ENCODE measurements at places on chromosomes 3 and 15.
A peak's percentile ranks its signal among the peaks of the same experiment; 100 is the strongest.

DNA sequence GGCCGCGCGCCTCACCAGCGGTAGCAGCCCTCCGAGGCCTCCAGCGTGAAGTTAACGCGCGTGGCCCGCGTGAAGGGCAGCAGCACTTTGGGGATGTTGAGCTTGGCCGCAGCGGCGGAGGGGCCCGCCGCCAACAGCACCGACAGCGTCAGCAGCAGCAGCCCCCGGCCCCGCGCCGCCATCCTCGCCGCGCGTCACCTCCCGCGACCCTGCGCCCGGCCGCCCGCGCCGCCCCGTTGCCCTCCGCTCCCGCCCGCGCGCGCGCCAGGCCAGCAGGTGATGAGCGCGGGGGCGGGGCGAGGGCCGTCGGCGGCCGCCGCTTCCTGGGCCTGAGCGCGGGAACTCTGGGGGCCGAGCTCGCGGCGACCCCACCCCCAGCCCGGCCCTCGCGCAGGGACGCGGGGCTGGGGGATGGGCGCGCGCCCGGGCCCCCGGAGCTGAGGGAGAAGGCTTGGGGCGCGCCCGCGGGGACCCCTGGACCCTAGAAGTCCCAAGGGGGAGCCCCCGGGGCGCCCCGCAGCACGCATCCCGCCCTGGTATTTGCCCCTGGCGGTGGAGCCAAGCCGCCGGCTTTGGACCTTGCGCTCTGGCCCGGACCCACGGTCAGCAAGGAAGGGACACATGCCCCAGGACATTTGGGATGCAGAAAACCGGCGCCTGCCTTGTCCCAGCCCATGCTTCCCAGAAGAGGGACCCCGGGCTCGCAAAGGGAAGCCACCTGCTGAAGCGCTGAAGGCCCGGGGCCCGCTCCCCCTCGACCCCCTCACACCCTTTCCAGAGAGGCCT lies at the start of gene NUP210:
Gene NUP210 (minus strand): TSS at position 278 of the 786 bp plus-strand sequence. CDS start 96 bp downstream, at position 182.
- DNase-seq, result peak; percentile 36

- no peak for DNase-seq
Observed at GRCh38 chr3:138383715-138384465, 35.5 kb downstream of the MRAS start.

GRCh38 chr3:51389423-51390183 lies 1.5 kb upstream of the RBM15B start:
- peak; percentile 72 for DNase-seq

DNA sequence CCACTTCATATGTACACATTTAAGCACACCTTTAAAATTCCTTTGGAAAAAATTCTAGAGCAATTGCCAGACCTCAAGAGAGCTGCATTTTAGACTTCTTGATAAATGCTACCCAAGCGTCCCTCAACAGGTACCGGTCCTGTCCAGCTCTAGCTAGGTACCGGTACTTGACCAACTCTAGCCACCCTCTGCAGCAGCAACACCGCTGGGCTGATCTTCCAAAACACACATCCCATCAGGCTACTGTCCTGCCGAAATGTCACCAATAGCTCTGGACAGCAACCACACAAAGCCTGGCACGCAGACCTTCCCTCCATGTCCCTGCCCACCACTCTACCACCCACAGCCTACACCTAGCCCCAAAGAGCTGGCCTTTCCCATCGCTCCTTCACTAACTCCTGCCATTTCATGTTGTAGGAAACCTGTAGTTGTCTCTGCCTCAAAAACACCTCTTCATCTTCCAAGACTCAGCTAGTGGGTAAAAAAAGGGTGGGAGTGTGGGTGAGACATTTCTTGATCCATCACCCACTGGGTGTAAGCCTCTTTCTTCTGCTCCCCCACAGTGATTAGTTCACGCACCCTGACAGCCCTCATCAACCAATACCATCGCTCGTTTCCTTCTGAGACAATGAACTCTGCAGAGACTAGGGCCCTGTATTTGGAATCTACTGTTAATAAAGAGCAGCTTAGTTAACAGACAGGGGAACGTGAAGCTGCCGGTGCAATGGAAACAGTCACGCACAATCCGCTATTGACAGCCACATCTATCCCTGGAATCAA lies 6.8 kb downstream of the CHSY1 start:
- no peak for DNase-seq

- DNase-seq, result no peak
Observed at GRCh38 chr15:38871638-38872037, 307.0 kb upstream of the RASGRP1 start.

DNA sequence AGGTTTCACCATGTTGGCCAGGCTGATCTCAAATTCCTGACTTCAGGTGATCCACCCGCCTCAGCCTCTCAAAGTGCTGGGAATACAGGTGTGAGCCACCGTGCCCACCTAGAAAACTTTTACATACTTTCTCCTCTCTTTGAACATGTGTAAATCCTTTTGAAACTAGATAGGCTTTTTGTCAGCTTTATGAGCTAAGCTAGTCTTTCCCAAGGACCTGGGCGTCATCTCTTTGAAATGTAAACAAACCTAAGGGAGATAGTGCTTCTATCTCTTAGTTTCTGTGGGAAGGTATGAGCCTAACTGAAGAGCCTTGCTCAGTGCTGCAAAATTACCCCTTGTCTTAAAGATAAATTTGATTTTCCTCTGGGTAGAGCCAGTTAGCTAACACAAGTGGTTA lies 4.8 kb downstream of the CX3CR1 start:
- DNase-seq, result no peak

GRCh38 chr3:194350726-194351071 lies 429 bp downstream of the CPN2 start:
- no peak for DNase-seq

GRCh38 chr3:170494766-170495165 lies 76.1 kb downstream of the CLDN11 start:
- DNase-seq, result no peak

- no peak for DNase-seq
Observed at GRCh38 chr3:90102146-90102545, 994.7 kb downstream of the EPHA3 start.

Measured in KBM-7 (cell line).